CD4-positive, alpha-beta T cell treated with Interleukin-2 at 100 ng/mL for 4 hours (primary cell): ENCODE measurements at places on chromosomes 2 and 18.

GRCh38 chr2:184598316-184599053 lies at the start of gene ZNF804A:
Gene ZNF804A, plus strand, starts transcription at chr2:184598529. Its CDS starts 431 bp downstream, at chr2:184598960.
- DNase-seq, result peak; percentile 7

DNA sequence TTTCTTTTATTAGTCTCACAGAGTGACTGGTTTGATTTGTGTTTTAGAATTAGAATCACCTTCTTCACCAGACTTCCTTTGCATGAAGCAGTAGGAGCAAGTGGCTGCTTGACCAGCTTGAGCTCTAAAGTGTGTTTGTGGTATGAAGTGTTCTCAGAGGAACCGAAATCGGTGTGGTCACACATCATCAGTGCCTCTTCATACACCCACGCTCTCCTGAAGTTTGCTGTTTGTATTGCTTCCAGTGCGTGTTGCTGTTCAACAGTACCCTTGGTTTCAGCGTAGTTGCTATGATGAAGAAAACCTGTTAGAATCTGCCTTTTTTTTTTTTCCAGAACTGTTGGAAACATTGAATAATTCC lies 77.9 kb downstream of the LIMS1 start:
- DNase-seq, result peak; percentile 66

DNA sequence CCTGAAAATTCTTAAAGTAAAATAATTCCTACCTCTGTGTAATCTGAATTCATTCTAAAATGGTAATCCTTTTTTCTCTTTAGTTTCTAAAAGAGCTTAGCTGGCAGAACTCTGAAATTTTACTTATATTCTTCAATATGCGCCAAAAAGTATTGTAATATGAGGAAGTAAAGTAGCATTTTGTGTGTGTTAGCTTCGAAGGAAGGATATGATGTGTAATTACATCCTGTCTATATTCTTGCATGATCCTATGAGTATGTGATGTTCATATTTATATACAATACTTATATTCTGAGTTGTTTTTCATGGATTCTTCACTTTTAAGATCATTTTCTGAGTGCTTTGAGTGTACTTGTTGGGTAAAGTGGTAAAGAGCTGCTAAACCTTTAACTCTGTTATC lies 402.9 kb upstream of the PKDCC start:
- no peak for DNase-seq

GRCh38 chr2:106719222-106719621 lies 166.7 kb downstream of the ST6GAL2 start:
- no peak for DNase-seq

GRCh38 chr2:3503483-3503882 lies 15.8 kb downstream of the ADI1 start:
- DNase-seq, result no peak

DNA sequence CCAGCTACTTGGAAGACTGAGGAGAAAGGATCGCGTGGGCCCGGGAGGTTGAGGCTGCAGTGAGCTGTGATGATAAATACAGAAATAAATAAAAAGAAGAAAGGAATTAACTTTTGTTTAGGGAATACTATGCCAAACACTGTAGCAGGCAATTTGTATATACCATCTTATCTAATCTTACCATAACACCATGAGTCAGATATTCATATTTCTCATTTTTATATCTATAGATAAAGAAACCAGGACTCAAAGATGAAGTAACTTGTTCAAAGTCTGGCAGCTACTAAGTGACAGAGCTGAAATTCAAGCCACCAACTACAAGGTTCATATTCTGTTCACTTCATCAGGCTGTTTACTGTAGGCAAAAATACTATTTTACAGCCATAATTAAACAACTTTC lies 119.2 kb upstream of the SLC39A10 start:
- no peak for DNase-seq

GRCh38 chr2:96601382-96602292 lies 36.5 kb downstream of the KANSL3 start:
- no peak for DNase-seq

DNA sequence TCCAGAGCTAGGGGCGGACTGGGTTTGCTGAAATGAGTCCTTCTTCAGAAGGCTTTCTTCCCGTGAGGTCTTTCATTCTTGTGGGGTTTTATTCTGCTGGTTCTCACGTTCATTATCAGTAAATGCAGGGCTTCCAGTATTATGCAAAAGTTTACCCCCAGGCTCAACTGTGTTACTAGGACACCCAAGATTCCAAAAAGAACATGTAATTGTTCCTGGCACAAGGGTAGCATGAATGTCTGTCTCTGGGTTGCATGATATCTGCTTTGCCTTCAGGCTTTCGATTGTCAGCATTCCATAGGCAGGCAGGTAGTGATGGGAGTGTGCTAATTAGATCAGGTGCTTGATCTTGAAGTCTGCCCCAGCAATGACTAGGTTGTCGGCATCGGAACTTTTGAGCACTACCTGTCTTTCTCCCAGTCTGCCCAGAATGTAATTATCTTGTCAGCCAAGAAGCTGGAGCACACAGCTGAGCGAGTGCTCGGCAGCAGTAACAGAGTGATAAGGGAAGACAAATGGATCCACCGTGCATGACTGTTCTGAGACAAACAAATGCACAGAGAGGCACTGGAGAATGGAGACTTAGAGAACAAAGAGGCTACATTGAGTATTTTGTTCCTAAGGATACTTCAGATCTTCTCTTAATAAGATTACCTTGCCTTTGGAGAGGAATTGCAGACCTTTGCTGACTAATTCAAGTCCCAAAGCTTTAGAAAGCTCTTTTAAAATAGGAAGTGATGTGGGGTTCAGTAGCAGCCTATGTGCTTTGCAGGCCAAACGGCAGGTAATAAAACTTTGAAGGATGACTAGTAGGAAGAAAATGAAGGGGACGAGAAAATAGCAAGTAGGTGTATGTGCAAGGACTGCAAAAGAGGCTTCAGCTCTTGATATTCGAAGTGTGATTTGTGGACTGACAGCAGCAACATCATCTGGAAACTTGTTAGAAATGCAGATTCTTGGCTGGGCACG lies 41.9 kb downstream of the ITGB6 start:
- no peak for DNase-seq

GRCh38 chr18:35141567-35142274 lies 99.1 kb upstream of the ZNF397 start:
- no peak for DNase-seq

- DNase-seq, result no peak
These were observed 934.8 kb upstream of the DDX18 start for GRCh38 chr2:116879650-116880160.

GRCh38 chr2:138147796-138148195 lies 183.5 kb downstream of the HNMT start:
- no peak for DNase-seq
